GM12892 (cell line): ENCODE measurements at places on chromosomes 6 and 20.
A peak's percentile ranks its signal among the peaks of the same experiment; 100 is the strongest.

- no peak for DNase-seq
Measured at GRCh38 chr6:131053546-131054240, 9.4 kb downstream of the EPB41L2 start.

- DNase-seq, result no peak
Measured at GRCh38 chr6:37072526-37072925, 67.1 kb downstream of the FGD2 start.

DNA sequence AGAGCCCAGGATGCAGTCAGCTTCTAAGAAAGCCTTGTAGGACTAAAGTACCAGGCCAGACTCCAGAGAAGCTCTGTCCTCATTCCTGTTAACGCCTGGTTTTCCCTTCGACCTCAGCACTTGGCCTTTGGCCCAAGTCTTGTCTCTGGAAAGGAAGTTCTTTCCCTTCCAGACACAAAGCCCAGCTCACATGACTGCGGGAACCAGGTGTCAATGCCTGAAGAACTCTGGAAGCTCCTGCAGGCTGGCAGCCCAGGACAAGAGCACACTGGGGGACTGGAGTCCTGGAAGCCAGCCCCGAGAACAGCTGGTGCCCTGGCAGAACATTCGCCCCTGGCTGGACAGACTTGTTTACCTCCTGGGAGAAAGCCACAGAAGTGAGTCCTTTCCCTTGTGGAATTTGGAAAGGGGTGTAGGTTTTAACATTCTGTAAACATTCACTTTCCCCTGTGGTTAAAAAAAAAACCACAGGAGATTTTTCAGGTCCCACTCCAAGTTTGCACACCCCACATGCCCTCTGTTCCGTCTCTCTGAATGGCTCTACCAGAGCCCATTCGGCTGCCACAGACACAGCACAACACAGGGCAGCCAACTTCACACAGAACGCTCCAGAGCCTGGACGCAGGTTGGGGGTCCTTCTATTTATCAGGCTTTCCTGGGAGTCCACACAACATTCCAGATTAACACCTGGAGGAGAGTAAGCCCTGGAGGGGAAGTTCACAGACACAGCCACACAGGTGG is 18.1 kb downstream of the ACSS1 start:
- no peak for DNase-seq

DNA sequence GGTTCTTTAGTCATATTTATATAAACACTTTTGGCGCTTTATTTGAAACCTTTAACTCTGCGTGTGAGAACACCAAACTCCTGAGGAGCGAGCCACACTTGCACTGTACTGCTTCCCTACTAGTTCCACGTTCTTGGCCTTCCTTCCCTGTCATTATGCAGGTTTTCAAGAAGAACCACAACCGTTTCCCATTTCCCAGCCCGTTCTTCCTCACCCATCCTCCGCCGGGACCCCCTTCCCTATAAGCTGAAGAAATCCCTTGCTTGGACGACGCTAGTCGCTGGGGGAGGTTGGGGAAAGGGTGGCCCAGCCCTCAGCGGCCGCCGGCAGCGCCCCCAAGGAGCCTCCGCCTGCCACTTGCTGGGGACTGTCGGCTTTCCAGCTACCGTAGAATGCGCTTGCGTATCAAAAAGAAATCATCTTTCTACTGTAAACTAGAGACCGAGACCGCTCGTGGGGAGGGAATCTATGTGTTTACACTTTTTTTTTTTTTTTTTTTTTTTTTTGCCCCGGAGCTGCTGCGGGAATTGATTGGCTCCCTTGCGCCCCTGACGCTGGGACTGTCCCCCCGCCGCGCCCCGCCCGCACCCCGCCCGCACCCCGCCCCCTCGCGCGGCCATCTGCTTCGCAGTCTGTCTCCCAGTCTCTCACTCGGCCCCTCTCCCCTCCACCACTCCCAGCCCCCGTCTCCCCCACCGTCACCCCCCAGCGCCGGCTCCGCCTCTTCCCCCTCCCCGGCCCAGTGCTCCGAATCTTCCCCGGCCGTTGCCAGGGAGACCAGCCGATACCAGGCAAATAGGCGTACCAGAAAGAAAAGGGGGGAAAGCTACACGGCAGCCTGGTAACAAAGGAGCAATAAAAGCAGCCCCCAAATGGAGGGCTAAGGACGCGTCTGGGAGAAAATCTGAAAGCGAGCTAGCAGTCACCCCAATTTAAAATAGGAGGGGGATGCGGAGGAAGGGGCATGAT is 2.3 kb upstream of the MARCKS start:
- peak; percentile 53 for DNase-seq

- no peak for DNase-seq
Measured at GRCh38 chr6:2819978-2820377, 21.7 kb downstream of the SERPINB1 start.

- DNase-seq, result no peak
Measured at GRCh38 chr20:2653556-2654383, 1.3 kb downstream of the NOP56 start.

GRCh38 chr6:108363113-108363512 is 68.3 kb downstream of the AFG1L start:
- DNase-seq, result no peak

- DNase-seq, result no peak
Measured at GRCh38 chr6:153087436-153087835, 43.6 kb downstream of the RGS17 start.

GRCh38 chr6:41504466-41505121 is 41.6 kb upstream of the FOXP4 start:
- DNase-seq, result no peak

- no peak for DNase-seq
Measured at GRCh38 chr6:150030611-150031010, 5.3 kb upstream of the RAET1L start.

DNA sequence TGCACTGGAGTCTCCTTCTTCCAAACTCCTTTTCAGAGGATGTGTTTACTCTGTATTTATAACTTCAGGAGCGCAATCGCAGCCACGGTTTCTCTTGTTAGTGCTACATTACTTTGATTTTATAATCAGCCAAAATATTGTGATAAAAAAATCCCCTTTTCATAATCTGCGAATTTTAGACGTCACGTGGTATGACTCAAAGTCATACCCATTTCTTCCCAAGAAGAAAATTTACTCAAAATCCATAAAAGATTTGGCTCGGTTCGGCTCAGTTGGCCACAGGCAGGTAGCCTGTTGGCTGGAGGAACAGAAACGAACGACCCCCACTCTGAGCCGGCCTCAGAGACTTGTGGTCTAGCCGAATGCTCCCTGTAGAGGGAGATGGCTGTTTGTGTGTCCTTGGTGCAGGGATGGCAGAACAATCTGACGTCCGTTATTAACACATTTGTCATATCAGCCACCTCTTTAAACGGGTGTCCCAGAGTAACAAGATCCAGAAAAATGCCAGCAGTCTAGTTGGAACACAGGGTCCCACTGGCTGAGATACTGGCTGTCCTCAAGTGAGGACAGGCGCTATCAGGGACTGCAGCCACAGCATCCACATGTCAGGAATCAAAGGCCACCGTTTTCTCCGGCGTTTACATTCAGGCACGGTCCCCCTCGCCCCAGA is 247.6 kb downstream of the DLL1 start:
- no peak for DNase-seq

DNA sequence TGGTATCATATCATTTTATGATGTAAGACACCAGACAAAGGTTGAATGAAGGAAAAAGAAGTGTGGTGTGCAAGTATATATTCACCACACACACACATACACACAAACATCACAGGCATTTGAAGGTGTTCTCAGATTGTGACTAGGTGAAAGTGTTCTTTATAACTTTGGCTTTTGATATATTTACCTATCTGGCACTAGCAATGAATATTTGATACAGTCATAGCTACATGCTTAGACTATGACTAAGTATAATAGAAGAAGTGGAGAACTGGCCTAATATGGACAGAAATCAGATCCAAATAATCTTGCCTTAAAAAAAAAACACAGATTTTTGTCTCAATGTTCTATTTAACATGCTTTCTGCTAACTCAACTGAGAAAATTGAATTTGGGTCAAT is 809.9 kb downstream of the KIF16B start:
- no peak for DNase-seq

DNA sequence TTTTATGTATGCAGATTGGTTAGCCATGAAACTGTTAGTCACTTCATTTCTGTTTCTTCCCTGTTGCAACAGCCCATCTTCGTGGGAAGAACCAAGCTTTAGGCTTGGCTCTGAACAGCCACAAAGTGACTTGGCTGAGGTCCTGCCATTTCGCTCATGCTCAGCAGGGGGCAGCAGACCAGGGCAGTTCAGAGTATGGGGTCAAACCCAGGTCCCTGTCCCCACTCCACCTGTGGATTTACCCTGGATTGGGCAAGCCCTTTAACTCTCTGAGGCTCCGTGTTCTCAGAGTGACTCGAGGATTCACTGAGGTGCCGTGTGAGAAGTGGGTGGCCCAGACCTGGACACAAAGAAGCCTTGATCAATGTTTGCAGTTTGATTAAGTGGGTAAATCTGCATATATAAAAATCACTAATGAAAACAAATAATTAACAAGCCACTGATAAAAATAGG is 19.8 kb upstream of the MAP1LC3A start:
- no peak for DNase-seq

DNA sequence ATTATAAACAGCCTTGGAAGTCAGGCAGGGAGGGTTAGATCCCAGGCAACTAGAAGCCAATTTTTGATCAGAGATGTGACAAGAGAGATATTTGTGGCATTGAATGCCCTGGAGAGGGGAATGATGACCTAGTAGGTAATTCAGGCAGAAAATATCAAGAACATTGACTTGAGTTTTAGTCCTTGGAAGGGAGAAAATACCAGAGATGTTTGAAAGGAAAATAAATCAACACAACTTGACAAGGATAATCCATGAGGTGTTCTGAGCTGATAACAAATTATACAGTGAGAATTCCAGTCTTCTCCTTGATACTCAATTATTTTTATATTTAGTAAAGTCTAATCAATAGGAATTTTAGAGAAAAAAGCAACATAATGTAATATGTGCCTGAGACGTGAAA is 10.6 kb upstream of the MARCKS start:
- DNase-seq, result no peak

- DNase-seq, result no peak
Measured at GRCh38 chr6:145209272-145209671, 526.0 kb downstream of the EPM2A start.

DNA sequence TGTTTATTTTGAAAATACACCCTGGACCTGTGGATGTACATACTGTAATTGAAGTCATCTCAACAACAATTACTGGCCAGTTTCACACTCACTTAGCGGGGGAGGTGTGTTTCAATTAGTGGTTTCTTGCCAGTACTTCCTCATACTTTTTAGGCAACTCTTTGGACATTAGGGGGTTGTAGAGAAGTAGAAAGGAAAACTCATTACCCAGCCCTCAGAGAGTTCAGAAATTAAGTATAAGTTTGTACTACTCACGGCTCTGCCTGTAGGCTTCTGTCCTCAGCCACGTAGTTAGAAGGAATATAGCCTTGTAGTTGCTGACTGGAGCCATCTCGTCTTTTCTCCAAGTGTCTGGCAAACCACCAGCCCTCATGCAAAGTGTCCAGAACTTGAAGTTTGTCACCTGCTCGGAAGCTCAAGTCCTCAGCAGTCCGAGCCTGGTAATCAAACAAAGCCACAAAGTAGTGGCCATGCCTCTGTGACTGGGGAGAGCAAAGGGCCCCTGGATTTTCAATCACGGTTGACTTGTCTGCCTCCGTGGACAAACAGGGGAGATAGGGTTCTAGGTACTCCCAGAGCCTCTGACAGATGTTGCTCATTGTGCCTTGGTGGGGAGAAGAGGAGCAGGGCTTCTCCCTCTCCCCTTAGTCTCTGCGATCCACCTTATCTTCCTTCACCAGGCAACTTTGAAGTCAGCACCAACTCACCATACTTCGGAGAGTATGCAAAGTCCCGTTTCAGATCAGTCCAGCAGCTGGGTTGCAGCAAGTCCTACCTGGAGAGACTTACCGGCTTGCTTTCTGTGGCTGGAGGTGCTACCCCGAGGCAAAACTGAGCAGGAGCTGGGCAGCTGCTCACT is 749 bp downstream of the FRK start:
- no peak for DNase-seq

DNA sequence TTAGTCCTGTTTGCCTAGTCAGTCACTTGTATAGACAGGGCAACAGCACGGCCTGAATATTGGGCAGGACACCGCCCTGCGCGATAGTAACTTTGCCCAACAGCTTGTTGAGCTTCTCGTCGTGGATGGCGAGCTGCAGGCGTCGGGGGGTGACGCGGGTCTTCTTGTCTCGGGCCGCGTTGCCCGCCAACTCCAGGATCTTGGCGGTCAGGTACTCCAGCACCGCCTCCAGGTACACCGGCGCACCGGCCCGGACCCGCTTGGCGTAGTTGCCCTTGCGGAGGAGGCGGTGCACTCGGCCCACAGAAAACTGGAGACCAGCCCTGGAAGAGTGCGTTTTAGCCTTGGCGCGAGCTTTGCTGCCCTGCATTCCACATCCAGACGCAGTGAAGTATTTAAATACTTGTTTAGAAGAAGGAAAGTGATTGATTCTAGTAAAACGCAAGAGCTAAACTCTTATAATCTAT is 92.8 kb upstream of the BTN3A2 start:
- no peak for DNase-seq

DNA sequence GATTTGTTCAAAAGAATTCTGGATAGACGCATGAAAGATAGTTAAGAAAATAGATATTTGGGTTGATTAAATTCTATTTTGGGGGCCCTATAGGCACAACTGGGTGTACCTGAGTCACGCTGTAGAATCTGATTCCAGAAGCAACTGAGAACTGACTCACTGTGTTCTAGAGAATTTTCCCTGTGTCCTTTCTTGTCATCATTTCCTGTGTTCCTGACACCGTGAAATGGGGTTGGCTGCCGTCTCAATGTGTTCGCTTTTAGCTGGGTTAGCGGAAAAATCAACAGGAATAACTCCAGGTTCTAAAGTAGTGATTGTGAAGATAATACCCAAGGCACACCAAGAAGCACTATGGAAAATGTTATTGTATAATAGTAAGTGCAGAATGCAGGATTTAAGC is 5.0 kb downstream of the GCNT2 start:
- DNase-seq, result no peak

DNA sequence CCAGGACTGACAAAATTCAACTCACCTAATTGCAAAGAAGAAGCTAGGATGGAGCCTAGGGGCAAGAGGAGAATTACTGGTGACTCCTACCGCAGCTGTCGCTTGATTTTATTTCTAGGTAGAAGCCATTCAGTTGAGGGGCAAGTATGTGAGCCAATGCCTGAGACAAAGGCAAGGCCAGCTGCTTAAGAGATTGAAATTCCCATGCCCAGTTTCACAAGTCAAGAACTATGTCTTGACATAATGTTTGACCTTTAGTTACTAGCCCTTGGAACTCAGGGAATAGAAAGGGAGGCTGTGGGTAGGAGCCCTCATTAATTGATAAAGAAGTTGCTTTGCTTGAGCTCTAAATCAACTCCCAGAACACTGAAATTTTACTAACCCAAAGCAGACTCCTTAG is 54.0 kb downstream of the GPR63 start:
- no peak for DNase-seq

GRCh38 chr6:106309766-106310373 is 15.7 kb downstream of the ATG5 start:
- no peak for DNase-seq

DNA sequence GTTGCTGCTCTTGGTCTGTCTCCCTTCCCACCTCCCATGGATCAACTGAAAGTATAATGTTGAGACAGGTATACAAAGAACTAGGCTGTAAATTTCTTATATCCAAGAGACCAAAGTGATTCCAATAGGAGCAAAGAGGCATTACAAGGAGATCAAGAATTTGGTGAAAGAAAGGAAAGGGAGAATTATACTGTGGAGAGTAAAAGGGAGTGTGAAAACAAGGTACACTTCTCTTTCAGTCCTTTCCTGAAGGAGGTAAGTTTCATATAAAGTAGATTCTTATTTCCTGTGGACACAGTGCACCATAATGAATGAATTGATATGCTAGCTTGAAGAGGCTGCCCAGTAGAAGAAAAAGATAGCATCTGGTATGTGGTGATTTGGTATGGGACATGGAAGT is 49.7 kb downstream of the CD2AP start:
- no peak for DNase-seq
